ENCODE measurements at places on chromosomes 1 and 21.

DNA sequence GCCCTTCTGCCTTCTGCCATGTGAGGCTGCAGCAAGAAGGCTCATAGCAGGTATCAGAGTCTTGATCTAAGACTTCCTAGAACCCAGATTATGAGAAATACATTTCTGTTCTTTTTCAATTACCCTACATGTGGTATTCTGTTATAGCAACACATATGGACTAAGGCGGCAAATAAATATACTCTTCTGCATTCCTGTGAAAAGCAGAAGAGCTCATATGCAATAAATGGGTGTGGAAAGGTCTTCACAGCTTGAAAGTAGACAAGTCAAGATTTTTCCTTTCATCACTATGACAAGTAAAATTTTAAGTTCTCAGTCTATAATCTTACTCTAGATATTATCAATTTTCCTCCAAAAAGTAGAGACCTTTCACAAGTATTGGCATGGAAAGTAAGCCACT is 36.6 kb downstream of the TNFSF18 start:
- DNase-seq: no peak

GRCh38 chr1:41160498-41161110 is 81.5 kb downstream of the SCMH1 start:
- DNase-seq: no peak

DNA sequence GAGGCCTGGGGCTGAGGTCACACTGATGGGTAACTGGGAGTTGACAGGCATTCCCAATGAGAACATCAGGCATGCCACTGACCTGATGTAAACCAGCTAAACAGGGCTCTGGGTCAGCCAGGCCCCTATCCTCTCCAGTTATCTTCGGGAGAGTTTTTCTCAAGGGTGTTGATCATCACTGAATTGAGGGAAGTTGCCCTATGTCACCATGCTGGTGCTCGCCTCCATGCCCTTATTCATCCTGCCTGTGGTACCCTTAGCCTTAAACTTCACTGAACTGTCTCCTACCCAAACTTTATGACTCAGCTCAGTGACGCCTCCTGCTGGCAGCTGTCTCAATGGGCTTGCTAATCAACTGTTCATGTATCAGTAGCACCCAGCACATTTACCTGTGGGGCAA is 80.7 kb upstream of the TNR start:
- no peak for DNase-seq

DNA sequence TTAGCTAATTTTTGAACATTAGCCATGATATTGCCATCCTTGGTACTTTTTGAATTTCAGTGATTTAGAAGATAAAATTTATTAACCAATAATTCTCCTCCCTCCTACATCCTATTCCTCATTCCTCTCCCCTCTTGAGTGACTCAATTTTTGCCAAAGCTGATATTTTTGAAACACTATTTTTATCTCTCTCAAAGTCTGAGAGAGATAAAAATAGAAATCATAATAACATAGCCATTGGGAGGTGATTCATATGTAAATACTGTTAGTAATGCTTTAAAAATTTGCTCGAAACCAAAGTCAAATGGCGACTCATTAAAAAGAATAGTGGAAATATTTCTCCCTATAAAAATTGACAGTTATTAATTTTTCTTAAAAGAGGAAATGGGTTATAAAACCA is 97.4 kb downstream of the PATJ start:
- peak; percentile 51 for DNase-seq

GRCh38 chr1:107838056-107838455 is 126.9 kb downstream of the VAV3 start:
- no peak for DNase-seq

GRCh38 chr1:184494929-184495328 is 108.1 kb downstream of the C1orf21 start:
- DNase-seq: no peak

- no peak for DNase-seq
These were observed 123.2 kb downstream of the DMRTB1 start for GRCh38 chr1:53582211-53583020.

- DNase-seq: peak; percentile 52
These were observed 3.8 kb downstream of the DR1 start for GRCh38 chr1:93349231-93350135.
